ENCODE measurements at places on chromosomes 1 and 21. TPM values are rescaled to one million over a fixed set of nuclear protein-coding genes. Genes with fewer than 3 reads are reported as not detected.

Gene HMGCS2
- total RNA-seq = not detected

Gene ARHGEF2
- total RNA-seq = 173 TPM

Gene UBE2U
- total RNA-seq = not detected

Gene CYP4B1
- not detected for total RNA-seq

Gene AHCTF1
- total RNA-seq = 23.1 TPM

Gene BEND5
- not detected for total RNA-seq

Gene NLRP3
- total RNA-seq = not detected

Gene KRTAP22-1
- total RNA-seq = not detected

Gene APCS
- total RNA-seq = not detected

Gene AIRE
- under 0.01 TPM for total RNA-seq

Gene PTPN7
- total RNA-seq = not detected

Gene COL18A1
- total RNA-seq = 69.7 TPM

Gene RGS18
- total RNA-seq = not detected

Gene TRPM2
- under 0.01 TPM for total RNA-seq

Gene LINGO4
- total RNA-seq = not detected

Gene IFNLR1
- not detected for total RNA-seq

Gene NPHP4
- total RNA-seq = 7.6 TPM

Gene SRGAP2C
- 39.7 TPM for total RNA-seq

Gene PYHIN1
- total RNA-seq = not detected

Gene KAZN
- 3.3 TPM for total RNA-seq

Gene CD5L
- not detected for total RNA-seq

Gene REN
- total RNA-seq = not detected

Gene C8A
- total RNA-seq = under 0.01 TPM

Gene PIGV
- total RNA-seq = 26.0 TPM

Gene RSBN1
- total RNA-seq = 6.9 TPM

Gene SPRR5
- total RNA-seq = not detected

Gene WNT2B
- 3.2 TPM for total RNA-seq

Gene TMEM51
- total RNA-seq = 8.3 TPM

Gene OR2L3
- not detected for total RNA-seq

Gene PRMT2
- total RNA-seq = 196 TPM

Gene MTHFR
- 75.1 TPM for total RNA-seq

Gene ZC3H12A
- total RNA-seq = 10.8 TPM

Gene HES2
- 1.3 TPM for total RNA-seq

Gene KRTAP15-1
- not detected for total RNA-seq

Gene OSBPL9
- total RNA-seq = 66.7 TPM

Gene RGS2
- 29.8 TPM for total RNA-seq
